ENCODE measurements at places on chromosomes 11 and 22.

- no peak for DNase-seq
These were observed 19.6 kb downstream of the BRD1 start for GRCh38 chr22:49807780-49808708.

GRCh38 chr11:43787824-43788223 is 92.8 kb upstream of the ALKBH3 start:
- DNase-seq = no peak

- DNase-seq = no peak
These were observed 117.4 kb upstream of the NECTIN1 start for GRCh38 chr11:119846374-119846773.

DNA sequence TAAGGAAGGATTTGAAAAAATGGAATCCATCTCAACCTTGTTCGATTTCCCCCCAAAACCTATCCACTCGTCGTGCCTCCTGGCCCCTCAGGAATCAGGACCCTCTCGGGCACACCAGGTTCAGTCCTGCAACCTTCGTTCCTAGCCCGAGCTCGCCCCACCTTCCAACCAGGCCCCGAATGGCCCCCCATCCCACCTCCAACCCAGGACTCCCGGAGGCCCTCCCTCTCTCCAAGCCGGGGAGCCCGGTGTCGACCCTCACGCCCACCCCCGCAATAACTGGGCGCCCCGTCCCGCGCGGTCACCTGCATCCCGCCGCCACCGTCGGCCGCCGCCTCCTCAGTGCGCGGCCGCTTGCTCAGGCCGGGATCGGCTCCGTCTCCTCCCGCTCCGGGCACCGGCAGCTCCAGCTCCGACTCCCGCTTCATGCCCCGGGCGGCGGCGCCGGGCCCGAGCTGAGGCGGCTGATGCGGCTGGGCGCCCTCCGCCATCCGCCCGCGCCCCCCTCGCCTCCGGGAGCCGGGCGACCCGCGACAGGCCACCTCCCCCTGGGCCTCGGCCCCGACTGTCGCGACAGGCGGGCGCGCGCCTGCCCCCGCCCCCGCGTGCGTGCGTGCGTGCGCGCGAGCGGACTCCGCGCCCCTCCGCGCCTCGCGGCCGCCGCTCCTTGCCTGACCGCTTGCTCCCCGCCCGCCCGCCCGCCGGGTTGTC is 534 bp downstream of the RBFOX2 start:
- no peak for DNase-seq
